Cerebellum (tissue), 4 donors: ENCODE measurements at places on chromosomes 1 and 21.
A peak's percentile ranks its signal among the peaks of the same experiment; 100 is the strongest.

- DNase-seq: peak; percentile 0
Observed at GRCh38 chr1:216119600-216119999, 303.6 kb downstream of the USH2A start.

GRCh38 chr1:21816602-21817302, 4.7 kb downstream of the LDLRAD2 start:
- DNase-seq: no peak

GRCh38 chr21:45187646-45188045, 100.0 kb downstream of the POFUT2 start:
- DNase-seq: no peak

- DNase-seq: no peak
Observed at GRCh38 chr1:187854457-187854856, 1025.7 kb downstream of the PLA2G4A start.

DNA sequence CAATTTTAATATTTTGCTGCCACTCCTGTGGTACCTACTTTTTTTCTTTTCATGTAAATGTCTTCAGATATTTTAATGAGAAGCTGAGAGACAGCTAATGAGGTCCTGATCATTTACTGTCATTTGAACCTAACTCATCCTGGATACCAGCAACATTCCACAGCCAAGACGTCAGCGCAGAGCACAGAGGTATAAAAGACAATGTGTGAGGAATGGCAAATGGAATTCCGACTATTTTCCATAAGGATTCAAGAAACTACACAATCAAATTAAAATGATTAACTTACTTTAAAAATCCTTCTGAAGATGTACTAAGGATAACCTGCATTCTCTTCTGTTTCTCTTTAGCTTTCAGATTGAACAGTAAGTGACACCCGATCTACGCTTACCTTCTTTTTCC, 38.8 kb downstream of the HEATR1 start:
- DNase-seq: no peak

GRCh38 chr1:54927472-54928240, 40.7 kb upstream of the DHCR24 start:
- no peak for DNase-seq

- DNase-seq: no peak
Observed at GRCh38 chr1:41122851-41123518, 101.5 kb upstream of the SLFNL1 start.

- no peak for DNase-seq
Observed at GRCh38 chr1:240539769-240540414, 72.1 kb downstream of the GREM2 start.

- no peak for DNase-seq
Observed at GRCh38 chr1:195744256-195744655, 864.0 kb downstream of the KCNT2 start.

GRCh38 chr1:156623946-156624813, 5.0 kb downstream of the HAPLN2 start:
- no peak for DNase-seq

DNA sequence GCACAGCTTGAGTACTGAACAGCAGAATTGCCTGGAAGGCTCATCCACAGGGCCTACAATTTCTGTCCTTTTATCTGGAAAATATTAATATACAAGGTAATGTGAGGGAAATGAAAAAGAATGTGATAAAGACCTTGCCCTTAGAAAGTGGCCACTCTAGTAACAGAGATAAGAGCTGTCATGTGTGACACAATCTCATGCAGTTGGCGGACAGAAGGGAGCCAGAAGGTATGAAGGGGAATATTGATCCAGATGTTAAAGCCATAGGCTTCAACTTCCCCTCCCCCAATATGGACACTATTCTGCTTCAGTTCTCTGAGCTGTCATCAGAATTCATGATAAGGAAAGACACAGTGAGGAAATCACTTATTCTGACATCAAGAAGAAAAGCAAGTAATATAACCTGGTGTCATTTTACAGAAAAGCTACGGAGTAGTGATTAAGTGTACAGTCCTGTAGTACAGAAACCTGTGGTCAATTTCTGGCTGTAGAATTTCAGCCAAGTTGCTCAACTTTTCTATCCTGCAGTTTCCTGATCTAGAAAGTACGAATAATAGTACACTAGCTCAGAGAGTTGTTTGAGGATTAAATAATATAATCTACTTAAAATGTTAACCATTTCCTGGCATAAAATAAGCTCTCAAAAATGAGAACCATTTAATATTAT, 572.1 kb downstream of the DPYD start:
- no peak for DNase-seq

DNA sequence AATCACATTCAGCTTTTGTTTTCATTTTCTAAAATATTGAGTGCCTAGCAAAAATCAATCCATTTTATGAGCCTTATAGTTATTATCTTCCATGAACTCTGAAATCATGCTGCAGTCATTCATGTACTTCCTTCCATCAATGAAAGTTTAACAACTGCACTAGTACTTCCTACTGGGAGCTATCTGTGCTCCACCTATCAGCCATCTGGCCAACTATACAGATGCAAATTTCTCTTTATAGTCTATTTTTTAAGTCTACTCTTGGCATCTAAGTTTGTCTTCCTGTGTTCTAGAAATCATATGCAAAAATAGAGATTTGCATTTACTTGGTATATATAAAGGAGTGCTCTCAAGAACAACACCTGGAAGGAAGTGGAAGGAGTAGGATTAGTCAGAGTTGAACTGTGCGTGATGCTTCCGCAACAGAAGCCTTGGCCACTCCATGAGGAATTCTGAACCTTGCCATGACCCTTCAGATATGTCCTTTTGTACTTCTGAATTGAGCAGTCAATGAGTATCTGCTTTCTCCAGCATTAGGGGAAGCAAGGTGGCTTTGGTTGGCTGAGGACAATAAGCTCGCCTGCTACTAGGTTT, 403.2 kb upstream of the ADAMTS5 start:
- no peak for DNase-seq

DNA sequence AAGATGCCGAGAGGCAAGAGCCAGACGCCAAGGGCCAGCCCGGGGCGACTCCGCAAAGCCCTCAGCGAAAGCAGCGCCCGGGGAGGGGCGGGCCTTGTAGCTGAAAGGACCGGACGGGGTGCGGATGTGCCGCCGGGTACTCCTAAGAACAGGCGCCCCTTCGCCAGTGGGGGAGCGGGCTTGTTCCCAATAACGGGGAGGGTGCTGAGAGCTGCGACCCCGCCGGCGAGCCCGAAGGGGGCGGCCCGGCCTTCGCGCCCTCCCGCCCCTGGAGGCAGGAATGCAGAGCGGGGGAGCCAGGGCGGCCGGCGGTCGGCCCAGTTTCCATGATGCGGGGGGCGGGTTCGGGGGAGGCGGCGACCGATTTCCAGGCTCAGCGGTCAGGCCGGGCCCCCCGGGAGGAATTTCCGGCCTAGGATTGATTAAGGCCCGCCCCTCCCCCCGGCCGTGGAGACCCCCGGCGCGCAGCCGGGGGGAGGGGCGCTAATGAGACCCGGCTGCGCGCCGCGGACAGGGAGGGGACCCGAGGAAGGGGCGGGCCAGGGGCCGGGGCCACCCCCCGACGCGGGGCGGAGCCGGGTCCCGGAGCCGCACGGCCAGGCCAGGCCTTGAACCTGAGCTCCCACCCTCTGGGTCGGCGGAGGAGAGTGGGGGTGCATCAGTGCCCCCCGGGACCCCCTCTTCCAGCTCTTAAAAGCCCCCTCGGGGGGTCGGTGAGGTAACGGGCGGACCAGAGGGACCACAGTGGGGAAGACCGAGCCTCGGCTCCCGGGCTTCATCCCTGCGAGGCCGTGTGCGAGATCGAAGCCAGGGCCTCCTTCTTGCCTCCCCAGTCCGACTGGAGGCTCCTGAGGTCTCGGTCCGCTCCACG, 898 bp upstream of the TMEM200B start:
- no peak for DNase-seq

DNA sequence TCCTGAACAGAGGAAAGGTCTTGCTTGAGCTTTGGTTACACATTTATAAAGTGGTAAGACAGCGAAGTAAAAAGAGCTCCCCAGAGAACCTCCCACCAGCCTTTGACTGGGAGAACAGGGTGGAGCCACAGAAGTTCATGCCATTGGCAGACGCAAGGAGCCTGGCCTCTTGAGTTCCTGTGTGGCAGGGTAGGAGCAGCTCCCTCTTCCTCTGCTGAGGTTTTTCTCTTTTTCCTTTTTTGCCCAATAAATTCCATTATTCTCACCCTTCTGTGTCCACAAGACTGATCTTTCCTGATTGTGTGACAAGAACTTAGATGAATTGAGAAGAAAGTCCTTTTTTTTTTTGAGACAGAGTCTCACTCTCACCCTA, 4.3 kb downstream of the THEM4 start:
- no peak for DNase-seq

DNA sequence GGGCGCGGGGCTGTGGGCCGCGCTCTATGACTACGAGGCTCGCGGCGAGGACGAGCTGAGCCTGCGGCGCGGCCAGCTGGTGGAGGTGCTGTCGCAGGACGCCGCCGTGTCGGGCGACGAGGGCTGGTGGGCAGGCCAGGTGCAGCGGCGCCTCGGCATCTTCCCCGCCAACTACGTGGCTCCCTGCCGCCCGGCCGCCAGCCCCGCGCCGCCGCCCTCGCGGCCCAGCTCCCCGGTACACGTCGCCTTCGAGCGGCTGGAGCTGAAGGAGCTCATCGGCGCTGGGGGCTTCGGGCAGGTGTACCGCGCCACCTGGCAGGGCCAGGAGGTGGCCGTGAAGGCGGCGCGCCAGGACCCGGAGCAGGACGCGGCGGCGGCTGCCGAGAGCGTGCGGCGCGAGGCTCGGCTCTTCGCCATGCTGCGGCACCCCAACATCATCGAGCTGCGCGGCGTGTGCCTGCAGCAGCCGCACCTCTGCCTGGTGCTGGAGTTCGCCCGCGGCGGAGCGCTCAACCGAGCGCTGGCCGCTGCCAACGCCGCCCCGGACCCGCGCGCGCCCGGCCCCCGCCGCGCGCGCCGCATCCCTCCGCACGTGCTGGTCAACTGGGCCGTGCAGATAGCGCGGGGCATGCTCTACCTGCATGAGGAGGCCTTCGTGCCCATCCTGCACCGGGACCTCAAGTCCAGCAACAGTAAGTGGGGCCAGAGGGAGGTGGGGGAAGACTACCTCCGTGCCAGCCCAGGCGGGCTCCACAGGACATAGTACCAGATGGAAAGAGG, 808 bp downstream of the MAP3K21 start:
- DNase-seq: peak; percentile 35

DNA sequence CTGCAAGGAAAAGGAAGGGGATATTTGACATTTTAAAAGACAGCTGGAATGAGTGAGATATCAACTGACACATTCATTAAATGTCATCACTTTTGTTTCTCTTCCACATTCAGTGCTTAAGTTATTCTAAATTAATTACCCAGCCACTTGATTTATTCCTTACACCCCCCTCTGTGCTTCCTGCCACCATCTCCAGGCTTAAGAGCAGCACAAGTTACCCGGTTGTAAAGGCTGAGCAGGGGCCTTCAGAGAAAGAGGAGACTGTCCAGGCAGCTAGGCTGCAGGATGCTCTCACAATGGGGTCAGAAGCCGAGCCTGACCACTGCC, 71.4 kb downstream of the SYT6 start:
- DNase-seq: no peak

DNA sequence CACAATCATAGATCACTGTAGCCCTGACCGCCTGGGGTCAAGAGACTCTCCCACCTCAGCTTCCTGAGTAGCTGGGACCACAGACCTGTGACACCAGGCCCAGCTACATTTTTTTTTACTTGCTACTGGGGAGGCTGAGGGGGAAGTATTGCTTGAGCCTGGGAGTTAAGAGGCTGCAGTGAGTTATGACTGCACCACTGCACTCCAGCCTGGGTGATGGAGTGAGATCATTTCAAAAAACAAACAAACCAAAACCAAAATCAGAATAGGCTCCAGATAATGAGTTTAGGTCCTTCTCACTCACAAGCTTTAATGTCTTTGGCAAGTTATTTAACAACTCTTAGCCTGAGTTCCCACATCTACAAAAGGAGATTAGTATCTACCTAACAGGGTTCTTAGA, 22.8 kb downstream of the WDR26 start:
- no peak for DNase-seq

GRCh38 chr1:212423879-212424278, 8.8 kb upstream of the NENF start:
- DNase-seq: no peak

DNA sequence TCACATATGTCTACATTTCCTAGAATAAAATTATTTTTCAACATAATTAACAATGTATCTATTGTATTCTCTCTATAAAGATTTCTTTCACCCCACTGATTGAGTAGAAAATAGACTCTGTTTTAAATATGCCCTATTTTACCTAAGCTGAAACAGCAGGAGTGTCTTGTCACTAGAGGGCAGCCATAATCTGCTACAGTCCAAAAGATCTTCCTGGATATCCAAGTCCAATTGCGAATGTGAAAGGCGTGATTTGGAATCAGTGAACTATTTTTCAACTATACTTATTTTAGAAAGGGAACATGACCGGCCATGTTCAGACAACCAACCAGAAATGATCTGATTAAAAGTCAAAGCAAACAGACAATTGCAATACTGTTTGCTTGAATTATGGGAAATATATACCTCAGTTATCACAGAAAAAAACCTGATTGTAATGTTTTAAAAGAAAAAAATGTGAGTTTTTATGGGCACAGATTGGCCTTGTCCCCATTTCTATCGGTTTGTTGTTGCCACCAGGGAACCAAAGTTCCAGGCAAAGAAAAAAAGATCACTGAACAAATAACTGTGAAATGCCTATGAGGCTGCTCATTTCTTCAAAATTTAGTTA, 1211.0 kb upstream of the ADGRL4 start:
- peak; percentile 1 for DNase-seq

GRCh38 chr1:93576346-93576745, 105.3 kb downstream of the BCAR3 start:
- DNase-seq: peak; percentile 45

- no peak for DNase-seq
Observed at GRCh38 chr1:202143768-202144401, 652 bp downstream of the ARL8A start.

DNA sequence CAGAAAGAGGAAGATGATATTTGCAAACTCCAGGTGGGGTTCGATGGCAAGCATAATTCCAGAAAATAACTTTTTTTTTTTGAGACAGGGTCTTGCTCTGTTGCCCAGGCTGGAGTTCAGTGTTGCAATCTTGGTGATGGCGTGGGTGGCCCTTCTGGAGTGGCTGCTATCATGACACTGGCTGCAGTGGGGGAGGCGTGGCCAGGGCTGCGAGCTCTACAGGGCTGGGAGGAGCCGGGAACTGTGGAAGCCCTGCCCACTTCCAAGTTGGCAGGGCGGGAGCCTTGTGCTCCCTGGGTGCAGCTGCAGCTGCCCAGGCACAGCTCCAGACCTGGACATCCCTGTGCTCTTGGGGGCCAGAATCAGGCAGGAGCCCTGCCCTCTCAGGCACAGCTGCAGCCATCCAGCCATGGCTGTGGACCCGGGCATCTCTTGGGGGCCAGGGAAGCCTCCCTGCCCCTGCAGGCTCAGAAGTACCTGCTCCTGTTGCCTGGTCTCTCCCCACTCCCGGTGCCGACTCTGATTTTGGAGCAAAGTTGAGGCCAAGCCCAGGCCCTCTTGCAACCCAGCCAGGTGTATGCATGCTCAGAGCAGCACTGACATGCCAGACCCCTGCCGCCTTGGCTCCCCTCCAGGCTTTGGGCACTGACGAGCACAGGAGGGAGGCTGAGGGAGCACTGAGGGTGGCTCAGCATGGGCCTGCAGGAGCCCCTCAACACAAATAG, 7.2 kb upstream of the BCL10 start:
- DNase-seq: no peak
